ENCODE measurements at places on chromosomes 2 and 18. TPM values are rescaled to one million over a fixed set of nuclear protein-coding genes. Genes with fewer than 3 reads are reported as not detected.

Gene B3GNT7
- total RNA-seq: 0.60 TPM

Gene SMC6
- total RNA-seq: 28.5 TPM

DNA sequence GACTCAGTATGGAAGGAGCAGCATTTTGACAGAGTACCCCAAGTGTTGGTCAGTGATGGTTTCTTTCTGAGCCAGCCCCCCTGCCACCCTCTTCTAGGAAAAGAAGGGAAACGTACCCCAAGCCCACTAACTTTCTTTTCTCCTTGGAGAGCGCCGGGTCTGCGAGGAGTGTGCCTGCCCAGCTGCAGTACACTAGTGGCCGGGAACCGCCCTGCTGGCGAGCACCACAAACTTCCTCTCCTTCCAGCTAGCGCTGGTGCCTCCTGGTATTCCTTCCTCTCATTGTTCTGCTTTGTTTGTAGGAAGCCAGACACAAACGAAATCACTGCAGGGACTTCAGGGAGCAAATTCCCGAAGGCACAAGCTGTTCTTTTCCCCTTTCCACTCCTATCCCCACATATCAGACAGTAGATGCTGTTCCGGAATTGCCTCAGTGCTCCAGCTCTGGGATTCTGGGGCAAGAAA lies 1.8 kb downstream of the CCDC85A start:
- peak; percentile 7 for DNase-seq

DNA sequence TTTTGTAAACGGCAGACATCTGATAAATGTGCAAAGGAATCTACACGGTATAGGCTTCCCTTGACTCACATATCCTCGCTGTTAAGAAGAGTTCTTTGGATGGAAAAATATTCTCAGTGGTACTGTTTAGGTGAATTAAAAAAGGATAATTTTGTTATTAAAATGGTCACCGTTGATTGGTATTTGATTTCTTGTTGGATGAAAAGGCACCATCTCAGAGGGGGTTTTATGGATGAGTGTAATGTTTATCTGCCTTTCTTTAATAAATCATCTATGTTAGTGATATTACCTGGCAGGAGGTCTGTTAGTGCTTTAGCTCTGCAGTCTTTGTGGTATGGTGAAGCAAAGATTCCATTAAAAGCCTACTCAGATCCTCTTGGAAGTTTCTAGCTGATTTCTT lies 92.3 kb downstream of the MGAT5 start:
- no peak for DNase-seq

- no peak for DNase-seq
Observed at GRCh38 chr2:80454628-80455027, 150.1 kb upstream of the LRRTM1 start.

- DNase-seq: no peak
Observed at GRCh38 chr2:45841752-45842407, 190.4 kb downstream of the PRKCE start.

DNA sequence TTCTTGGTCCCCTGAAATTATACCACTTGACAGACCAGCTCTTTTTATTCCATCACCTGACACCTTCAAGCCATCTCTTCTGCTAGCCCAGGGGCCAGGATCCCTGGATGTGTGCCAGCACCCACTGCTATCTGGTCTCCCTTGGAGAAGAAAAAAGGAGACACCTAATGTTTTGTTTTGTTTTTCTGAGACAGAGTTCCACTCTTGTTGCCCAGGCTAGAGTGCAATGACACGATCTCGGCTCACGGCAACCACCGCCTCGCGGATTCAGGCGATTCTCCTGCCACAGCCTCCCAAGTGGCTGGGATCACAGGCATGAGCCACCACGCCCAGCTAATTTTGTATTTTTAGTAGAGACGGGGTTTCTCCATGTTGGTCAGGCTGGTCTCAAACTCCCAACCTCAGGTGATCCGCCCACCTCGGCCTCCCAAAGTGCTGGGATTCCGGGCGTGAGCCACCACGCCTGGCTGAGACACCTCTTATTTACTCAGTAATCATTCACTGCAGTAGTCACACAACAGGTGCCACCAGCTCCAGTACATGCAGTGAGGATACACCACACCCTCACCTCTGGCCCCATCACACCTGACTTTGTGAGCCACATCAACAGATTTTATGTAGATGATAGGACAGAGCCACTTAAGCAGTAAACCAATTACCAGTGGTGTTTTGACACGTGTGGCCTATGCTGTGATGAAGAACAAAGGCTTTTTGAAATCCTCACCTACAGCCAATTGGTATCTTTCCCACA lies 42.8 kb upstream of the PCBP1 start:
- DNase-seq: no peak
